RKO (cell line): ENCODE measurements at places on chromosomes 16 and 17.

- no peak for DNase-seq
These were observed 810 bp upstream of the GAN start for GRCh38 chr16:81313701-81314602.

GRCh38 chr16:75761108-75761507 is 34.8 kb upstream of the CPHXL start:
- DNase-seq = peak; percentile 78

DNA sequence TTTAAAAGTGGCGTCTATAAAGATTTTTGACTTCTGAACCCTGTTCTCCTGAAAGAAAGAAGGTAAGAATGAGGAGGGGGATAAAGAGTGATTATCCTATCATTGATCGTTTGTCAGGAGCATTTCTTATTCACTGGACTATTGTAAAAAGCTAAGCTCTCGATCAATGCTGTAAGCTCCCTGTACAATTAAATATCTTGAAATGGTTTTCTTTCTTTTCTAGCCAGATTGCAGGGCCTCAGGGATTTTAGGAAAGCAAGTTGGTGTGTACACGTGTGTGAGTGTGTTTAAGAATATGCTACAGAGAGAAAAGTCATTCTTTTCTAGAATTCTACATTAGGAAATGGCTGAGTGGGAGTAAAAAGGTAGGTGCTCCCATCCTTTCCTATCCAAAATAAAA is 154.5 kb downstream of the AATF start:
- DNase-seq = no peak

GRCh38 chr16:75402821-75403475 is 30.4 kb downstream of the CFDP1 start:
- DNase-seq = peak; percentile 66

GRCh38 chr16:76574651-76575050 is 297.4 kb downstream of the CNTNAP4 start:
- DNase-seq = no peak

DNA sequence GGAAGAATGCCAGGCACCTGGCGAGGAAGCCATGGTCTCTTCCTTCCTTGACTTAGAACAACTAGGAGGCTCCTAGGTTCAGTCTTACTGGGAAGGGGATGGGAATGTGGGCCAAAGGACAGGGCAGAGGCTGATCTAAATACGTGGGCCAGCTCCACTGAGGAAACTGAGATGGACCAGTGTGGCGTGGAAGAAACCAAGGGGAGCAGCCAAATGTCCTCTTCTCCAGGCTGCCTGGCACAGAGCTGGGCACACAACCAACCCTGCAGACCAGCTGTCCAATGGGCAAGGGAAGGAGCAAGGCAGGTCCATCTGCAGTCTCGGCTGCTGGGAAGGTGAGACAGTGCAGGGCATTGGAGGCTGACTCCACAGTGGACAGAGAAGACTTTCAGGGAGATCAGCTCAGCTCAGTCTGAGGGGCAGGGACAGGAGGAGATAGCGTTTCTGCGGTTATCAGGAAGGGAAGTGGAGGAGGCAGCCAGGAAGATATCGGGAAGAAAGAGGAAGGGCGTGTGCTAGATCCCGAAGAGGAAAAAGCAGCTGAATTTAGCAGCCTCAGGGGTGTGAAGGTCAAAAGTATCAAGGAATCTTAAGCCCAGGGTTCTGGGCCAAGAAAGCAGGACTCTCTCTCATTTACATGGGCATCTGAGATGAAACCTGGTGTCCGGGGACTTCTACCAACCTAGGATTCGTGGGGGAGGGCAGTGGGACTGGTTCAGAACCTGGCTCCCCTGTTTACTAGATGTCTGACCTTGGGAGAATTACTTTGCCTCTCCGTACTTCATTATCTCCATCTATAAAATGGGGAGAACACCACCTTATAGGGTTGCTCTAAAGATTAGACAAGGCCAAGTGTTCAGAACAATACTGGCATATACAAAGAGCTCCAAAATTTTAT is 1.8 kb downstream of the KIFC3 start:
- DNase-seq = no peak

GRCh38 chr17:59802160-59802559 is 90.6 kb downstream of the TUBD1 start:
- no peak for DNase-seq

- DNase-seq = no peak
These were observed 24.0 kb downstream of the GGA3 start for GRCh38 chr17:75237100-75238014.

DNA sequence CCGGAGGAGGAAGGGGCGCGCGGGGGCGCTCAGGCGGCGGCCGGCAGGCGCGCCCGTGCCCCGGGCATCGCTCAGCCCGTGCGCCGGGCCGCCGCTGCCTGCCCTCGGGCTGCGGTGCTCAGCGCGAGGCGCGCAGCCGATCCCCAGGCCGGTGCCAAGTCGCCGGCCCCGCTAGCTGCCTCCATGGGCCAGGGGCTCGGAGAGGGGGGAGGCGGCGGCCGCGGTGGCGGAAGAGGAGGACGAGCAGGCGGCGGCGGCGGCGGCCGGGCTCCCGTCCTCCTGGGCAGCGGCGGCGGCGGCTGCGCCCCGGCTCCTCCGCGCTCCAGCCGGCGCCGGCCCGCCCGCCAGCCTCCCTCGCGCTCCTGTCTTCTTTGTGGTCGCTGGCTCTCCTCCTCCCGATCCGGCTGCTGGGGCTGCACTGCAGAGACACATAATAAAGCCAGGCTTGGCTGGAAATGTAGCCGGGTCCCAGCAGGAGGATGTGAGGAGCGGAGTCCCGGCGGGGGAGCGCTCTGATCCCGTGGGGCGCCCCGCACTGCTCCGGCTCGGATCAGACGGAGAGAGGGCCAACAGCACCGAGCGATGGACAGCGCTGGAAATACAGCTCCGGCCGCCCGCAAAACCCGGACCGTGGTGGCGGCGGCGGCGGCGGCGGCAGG is 889 bp upstream of the ZNF423 start:
- DNase-seq = peak; percentile 67

DNA sequence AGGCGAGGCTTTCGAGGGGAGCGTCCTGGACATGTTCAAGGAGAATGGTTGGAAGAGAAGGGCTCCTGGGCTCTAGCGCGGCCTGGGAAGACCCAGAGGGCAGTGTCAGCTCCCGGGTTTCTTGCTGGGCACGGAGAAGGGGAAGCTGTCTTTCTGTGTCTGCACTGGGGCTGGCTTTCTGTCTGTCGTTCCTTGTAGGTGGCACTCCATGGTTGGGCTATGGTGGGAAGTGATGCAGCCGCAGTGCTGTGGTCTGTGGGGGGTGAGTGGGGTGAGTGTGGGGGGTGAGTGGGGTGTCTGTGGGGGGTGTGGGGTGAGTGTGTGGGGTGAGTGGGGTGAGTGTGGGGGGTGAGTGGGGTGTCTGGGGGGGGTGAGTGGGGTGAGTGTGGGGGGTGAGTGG is 13.7 kb downstream of the RNF213 start:
- DNase-seq = no peak

- no peak for DNase-seq
These were observed 1468.6 kb downstream of the CDH11 start for GRCh38 chr16:63653044-63653839.

GRCh38 chr16:50731130-50731988 is 10.5 kb upstream of the CYLD start:
- DNase-seq = no peak

- DNase-seq = no peak
These were observed 21.4 kb upstream of the ABCC3 start for GRCh38 chr17:50613007-50613992.

GRCh38 chr17:1940810-1941185 is 84.3 kb downstream of the RTN4RL1 start:
- no peak for DNase-seq

GRCh38 chr17:64728041-64728695 is 66.1 kb upstream of the SMURF2 start:
- DNase-seq = peak; percentile 76

DNA sequence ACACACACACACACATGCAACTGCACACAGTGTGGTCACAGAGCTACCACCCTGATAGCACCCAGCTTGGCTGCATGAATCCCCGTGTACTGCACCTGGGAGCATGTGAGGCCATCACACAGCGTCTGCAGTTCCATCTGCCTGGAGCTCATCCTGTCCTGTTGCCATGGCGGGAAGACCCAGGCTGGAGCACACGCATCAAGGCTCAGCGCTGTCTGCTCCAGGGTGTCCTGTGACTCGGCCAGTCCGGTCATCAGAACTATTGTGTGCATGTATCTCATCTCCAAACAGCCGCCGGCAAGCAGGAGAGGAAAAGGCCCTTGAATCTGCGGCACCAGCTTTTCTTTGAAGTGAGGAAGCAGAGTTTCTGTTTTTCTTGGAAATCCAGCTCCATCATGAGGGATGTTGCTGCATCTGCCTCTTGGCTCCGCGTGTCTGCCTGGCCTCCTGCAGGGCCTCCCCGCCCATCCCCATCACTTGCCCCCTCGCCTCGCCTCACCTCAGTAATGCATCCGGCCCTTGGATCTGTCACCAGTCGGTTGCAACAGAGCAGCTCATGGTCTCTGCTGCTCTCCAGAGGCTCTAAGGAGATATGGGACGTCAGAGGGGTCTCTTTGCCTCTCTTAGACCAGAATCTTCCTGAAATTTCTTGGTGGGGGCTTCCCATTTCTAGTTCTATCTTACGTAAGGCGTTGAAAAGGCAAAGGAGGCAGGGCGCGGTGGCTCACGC is 23.7 kb downstream of the CACNG4 start:
- DNase-seq = no peak

GRCh38 chr16:10871157-10871991 is 5.6 kb upstream of the CIITA start:
- peak; percentile 52 for DNase-seq

- no peak for DNase-seq
These were observed 6.6 kb downstream of the TSR3 start for GRCh38 chr16:1345087-1345486.

DNA sequence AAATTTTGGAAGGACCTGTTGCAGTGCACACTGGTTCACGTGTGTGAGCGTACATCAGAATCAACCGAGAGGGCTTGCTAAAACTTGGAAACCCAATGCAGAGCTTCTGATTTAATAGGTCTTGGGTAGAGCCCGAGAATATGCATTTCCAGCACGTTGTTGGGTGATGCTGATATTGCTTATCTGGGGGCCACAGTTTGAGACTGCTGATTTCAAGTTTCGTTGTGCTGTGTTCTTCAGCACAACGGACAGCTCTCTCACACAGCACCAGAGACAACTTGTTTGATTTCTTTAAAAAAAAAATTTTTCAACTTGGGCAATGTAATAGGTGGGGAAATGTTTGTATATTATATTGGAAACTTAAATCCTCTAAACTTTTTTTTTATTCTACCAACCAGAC is 9.4 kb downstream of the OR4D2 start:
- DNase-seq = peak; percentile 14

- peak; percentile 73 for DNase-seq
These were observed 3.4 kb downstream of the SGCA start for GRCh38 chr17:50169121-50169764.

DNA sequence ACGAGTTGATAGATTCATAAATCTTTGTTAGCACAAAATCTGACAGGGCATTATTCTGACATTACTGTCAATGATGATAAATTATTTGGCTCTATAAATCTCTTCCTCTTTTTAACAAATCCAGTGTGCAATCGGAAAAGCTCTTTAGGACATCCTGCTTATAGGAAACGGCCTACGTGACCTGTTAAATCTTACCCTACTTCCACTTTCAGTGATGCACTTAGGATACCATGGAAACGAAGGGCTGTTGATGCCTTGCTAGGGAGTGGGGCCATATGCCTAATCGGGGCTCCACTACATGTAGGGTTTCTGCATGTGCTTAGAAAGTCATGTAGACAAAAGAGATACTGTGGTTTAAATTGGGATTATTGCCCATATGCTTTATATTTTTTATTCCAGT is 27.2 kb downstream of the ZNF594 start:
- no peak for DNase-seq
